ENCODE measurements at places on chromosomes 6 and 20. TPM values are rescaled to one million over a fixed set of nuclear protein-coding genes. Genes with fewer than 3 reads are reported as not detected.

Gene DAAM2
- total RNA-seq = 11.7 TPM

Gene NMBR
- not detected for total RNA-seq

Gene SMPD2
- 32.7 TPM for total RNA-seq

Gene ZNF831
- total RNA-seq = not detected

DNA sequence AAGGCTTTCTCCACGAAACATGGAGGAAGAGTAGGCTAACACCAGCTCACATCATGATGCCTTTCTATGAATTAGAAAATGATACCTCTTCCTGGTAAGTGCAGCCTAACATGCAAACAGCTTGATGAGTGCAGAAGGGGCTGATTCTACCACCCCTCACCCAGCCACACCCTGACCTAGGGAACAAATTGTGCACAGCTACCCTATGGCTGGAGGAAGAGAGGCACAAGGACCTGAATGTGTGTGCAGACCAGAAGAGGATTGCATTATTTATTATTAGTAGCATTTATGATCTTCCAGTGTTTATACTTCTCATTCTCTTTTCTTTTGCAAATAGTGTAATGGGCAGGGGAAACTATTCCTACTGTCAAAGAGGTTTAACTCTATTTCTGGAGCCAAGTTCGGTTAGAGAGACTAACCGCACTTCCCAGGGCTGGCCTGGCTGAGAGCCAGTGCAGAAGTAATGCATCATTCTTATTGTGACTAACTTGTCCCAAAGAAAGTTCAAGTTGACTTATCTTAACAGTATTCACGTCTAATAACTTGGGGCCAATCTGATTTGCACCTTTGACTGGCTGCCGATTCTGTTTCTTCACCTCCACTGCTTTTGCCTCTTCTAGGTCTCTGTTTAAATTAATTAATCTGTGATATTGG lies 237.5 kb downstream of the CD83 start:
- DNase-seq = no peak

GRCh38 chr6:126107475-126108166 lies 121.3 kb downstream of the TRMT11 start:
- DNase-seq = no peak
